ENCODE measurements at places on chromosomes 5 and 9.

GRCh38 chr9:75907329-75907728, 16.9 kb downstream of the PCSK5 start:
- no peak for DNase-seq

- no peak for DNase-seq
Observed at GRCh38 chr9:130186051-130186450, 13.8 kb downstream of the NCS1 start.

GRCh38 chr5:56023296-56023695, 28.5 kb upstream of the IL6ST start:
- DNase-seq, result no peak

GRCh38 chr5:37836235-37836591, 3.6 kb downstream of the GDNF start:
- DNase-seq, result no peak

GRCh38 chr9:81150016-81150625, 539.2 kb downstream of the TLE1 start:
- peak; percentile 59 for DNase-seq

GRCh38 chr9:112546149-112547012, 59.8 kb downstream of the KIAA1958 start:
- no peak for DNase-seq

DNA sequence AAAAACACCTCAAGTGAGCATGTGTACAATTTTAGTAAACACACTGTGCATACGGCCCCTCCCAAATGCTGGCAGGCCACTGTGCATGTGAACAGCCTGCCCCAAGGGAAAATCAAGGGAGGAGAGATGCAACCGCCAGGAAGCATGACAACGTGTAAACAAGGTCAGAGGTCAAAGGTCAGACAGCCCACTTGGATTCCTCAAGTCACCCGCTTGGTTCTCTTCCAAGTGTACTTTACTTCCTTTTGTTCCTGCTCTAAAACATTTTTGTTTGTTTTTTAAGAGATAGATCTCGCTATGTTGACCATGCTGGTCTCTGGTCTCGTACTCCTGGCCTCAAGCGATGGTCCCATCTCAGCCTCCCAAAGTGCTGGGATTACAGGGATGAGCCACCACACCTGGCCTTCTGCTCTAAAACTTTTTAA, 126.7 kb upstream of the SHB start:
- DNase-seq, result no peak

- no peak for DNase-seq
Observed at GRCh38 chr9:120416781-120417427, 163.1 kb downstream of the CDK5RAP2 start.

DNA sequence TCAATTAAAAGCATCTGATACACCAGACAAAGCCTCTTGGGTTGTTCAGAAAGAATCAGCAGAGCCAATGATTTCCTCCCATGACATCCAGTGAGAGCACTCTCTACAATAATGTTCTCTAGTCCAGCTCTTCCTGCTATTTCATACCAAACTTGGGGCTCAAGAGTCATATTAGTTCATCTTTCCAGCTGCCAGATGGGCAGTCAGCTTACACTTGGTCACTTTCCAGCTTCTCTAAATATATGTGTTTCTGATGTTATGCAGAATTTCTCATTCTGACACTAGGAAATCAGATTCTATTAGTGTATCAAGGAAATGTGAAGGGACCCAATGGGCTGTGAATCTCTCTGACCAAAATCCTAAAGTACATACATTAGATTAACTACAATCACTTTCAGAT, 148.9 kb downstream of the ENC1 start:
- peak; percentile 24 for DNase-seq

DNA sequence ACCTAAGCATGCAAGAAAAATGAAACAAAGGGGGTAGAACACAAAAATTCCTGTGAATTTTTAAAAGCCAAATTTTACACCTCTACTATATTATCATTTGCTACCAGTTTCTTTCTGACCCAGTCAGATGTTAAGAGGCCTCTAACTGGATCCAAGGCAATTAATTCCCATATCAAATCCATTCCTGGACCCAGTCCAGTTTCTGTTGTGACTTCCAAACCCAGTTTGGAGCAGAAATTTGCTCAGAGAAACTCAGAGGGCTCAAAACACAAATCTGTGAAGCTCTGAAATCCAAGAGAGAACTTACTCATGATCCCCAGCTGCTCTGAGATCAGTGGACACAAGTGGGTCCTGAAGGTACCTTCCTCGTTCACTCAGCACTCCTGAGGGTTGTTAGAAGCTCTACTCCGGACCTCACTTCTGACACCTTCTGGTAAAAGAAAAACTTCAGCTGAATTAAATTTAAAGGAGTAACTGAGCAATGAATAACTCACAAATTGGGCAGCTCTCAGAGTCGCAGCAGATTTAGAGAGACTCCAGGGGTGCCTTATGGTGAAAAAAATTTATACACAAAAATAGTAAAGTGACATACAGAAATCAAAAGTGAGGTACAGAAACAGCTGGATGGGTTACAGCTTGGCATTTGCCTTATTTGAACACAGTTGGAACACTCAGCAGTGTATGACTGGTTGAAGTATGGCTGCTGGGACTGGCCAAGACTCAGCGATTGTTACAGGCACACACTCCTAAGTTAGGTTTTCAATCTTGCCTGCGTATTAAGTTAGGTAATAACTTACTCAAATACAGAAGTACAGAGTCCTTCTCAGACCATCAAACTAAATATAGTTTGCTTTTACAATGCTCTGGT, 32.4 kb downstream of the INSL4 start:
- DNase-seq, result no peak

DNA sequence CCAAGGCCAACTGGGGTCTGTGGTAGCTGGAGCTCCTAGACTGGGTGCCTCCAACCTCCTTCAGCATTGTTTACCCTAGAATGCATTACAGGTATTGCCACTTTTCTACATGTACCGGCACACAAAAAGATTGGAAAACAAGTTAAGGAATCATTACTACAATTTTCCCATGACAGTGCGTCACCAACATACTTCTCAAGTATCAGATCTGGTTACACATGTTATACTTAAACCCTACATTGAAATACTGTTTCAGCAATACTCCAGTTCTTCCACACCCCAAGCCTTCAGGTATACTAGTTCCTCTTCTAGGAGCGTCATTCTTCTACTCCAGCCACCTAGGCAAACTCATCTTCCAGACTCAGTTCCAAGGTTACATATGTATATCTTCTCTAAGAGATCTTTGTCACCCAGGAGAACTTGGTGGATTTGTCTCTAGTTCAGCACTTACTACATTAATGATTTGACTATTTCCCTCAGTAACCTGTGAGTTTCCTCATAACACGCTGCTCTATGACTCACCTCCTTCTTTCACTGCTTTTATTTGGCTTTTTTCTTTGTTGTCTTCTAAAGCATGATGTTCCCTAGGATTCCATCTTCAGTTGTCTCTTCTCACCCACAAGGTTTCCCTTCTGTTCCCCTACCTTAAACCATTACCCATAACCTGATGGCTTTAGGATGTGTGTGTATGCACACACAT, 217.0 kb downstream of the AP3B1 start:
- no peak for DNase-seq

GRCh38 chr5:123722451-123722850, 210.5 kb downstream of the CSNK1G3 start:
- DNase-seq, result no peak

- DNase-seq, result no peak
Observed at GRCh38 chr9:32881948-32882347, 98.6 kb downstream of the TMEM215 start.

- DNase-seq, result no peak
Observed at GRCh38 chr9:92726348-92726747, 38.3 kb downstream of the BICD2 start.

DNA sequence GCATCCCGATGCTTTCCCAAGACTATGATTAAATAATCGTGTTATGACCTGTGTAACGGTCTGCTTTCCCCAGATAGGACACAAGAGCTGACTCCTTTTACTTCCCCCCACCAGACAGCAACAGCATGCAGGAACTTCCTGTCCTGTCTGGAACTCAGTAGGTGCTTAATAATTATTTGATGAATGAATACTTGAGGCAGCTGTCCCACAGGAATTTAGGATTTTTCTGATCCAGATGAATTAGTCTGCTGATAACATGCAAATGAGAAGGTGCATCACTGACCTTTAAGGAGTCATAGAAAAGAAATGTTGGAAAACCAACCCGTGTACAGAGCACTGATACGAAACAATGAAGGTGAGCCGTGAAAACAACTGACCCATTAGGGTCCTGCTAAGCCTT, 12.2 kb downstream of the RNF130 start:
- DNase-seq, result no peak

- DNase-seq, result no peak
Observed at GRCh38 chr5:125006011-125006685, 259.7 kb upstream of the ZNF608 start.

DNA sequence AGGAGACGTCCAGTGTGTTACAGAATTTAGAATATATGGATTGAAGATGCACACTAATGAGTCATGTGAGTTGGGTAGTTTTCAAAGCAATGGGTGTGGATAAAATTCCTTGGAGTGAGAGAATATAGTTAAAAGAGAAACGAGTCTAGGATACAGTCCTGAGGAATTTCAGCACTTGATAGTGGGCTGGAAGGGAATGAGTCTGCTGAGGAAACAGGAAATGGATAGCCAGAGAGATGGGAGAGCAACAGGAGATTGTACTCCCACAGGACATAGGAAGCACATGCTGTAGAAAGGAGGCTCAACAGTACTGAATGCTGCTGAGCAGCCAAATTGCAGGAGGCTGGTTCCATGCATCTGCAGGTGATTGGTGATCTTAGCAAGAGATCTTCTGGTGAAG, 68.1 kb downstream of the FBN2 start:
- DNase-seq, result no peak

GRCh38 chr5:143645356-143645755, 166.6 kb upstream of the HMHB1 start:
- no peak for DNase-seq

- no peak for DNase-seq
Observed at GRCh38 chr5:139562847-139563246, 1.7 kb downstream of the UBE2D2 start.

DNA sequence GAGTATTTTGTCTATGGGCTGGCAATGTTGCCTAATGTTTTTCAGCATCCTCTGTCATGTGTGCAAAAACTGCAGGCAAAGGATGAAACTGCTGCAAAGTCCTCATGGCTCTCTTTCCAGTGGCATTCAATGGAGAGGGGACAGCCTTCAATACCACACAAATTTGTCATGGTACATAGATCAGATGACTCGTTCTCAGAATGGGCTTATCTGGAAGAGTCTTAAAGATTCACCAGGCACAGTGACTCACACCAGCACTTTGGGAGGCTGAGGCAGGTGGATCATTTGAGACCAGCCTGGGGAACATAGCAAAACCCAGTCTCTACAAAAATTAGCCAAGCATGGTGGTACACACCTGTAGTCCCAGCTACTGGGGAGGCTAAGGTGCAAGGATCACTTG, 5.3 kb downstream of the CDKN2AIPNL start:
- DNase-seq, result no peak

GRCh38 chr5:30436691-30437090, 756.8 kb upstream of the CDH6 start:
- DNase-seq, result no peak

GRCh38 chr9:111904891-111905291, 8.3 kb downstream of the UGCG start:
- DNase-seq, result no peak

- DNase-seq, result no peak
Observed at GRCh38 chr5:158117467-158118160, 258.7 kb upstream of the CLINT1 start.

- no peak for DNase-seq
Observed at GRCh38 chr9:78874061-78874460, 577.1 kb downstream of the PSAT1 start.

DNA sequence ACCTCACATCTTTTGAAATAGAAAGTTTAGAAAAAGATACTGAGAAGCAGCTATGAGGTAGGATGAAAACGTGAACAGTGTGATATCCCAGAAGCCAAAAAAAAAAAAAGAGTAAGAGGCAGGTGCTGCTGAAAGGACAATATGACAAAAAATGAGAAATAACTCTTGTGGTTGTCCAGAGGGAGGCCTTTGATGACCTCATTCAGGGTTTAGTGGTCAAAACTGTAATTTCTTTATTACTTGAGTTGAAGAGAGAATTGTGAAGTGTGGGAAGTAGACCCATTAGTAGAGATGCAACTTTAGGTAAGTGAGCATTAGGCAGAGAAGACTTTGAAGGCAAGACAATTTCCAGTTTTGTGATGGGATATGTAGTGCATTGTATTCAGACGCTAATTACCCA, 1306.3 kb upstream of the ACO1 start:
- DNase-seq, result no peak

DNA sequence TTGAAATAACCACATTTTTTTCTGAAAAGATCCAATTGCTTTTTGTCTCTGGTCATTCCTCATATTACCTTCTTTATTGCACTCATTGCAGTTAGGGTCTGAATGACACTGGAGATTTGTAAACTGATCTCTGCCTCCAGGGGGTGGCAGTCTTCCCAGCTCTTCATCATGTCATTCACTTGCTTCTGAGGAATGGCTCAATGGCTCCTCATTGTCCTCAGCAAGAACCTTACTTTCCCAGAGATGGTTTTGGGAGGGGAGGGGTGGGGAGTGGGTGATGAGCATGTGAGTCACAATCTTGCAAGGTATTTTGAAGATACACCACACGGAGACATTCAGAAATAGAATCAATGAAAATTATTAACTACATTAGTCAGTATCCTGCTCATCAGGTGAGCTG, 159.8 kb upstream of the GAS1 start:
- no peak for DNase-seq

DNA sequence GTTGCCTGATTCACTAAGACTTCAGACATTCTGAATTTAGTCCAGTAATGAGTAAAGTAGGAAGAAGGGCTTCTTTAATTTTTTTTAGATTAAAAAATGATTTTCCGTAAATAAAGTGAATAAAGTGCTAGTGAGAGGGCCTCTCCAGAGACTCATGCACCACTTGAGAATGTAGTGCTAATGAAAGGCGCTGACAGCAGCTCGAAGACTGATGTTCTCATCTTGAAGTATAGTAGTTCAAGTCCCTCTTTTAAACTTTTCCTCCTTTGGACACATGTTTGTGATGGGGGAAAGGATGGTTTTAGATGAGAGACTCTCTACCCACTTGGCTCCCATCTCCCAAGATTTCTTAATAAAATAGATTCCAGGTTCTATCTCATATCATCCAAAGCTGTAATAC, 48.5 kb downstream of the G3BP1 start:
- no peak for DNase-seq

DNA sequence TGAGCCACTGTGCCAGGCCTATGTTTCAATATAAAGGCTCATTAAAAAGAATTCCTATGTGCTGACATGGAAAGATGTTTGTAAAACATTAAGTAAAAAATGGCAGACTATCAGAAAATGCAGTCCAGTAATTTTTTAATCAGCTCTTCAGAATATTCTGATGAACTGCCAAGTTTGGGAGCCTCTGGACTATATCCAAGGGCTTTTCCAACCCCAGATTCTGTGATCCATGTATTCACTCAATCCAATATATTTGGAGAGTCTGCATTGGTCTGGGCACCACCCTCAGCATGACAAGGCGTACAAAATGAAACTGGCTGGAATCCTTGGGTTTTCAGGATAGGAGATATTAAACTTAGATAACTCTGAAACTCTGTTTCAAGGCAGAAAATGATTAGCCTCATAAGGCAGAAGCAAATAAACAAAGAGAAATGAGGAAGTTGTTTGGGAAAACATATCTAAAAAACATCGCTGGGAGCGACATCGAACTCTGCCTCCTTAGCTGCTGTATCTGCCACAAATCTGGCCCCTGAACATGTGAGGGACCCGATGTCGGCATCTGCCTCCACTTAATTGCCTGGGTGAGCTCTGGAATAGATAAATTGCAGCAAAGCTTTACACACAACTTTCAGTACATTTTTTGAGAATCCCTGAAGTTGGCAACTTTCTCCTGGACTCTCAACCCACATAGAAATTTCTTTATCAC, 14.4 kb downstream of the PDE6A start:
- DNase-seq, result peak; percentile 38

Data from NCI-H446 treated with DMSO at 0.1 percent for 48 hours (cell line).